CD4-positive, alpha-beta T cell treated with Interleukin-1 beta for 1 hour (primary cell): ENCODE measurements at places on chromosomes 5 and 9.

- DNase-seq: no peak
These were observed 81.2 kb upstream of the MIER3 start for GRCh38 chr5:57033103-57033502.

DNA sequence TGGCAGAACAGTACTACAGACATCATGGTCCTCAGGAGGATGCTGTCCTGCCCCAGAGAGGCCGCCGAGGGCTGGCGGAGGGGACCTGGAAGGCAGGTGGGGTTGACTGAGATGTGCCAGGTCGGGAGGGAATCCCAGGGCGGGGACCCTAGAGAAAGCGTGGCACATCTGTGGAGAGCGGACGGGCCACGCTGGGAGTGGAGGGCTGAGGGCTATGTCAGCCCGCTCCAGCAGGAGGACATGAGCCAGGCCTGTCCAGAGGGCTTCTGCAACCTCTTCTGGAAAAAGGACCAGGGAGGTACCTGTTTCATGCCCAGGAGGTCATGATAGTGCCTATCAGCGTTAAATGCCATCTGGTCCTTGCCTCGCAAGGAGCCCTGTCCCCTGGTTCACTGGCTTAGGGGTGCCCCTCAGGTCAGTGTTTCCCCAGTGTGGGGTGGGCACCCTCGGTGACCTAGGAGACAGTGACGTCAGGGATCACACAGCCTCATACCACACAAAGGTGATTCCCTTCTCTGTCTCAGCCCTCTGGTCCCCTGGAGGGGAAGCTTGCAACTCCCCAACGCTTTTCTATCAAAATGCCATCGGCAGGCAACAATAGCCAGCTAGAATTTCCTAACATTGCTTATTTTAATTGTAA is 103.6 kb upstream of the IER5L start:
- no peak for DNase-seq

DNA sequence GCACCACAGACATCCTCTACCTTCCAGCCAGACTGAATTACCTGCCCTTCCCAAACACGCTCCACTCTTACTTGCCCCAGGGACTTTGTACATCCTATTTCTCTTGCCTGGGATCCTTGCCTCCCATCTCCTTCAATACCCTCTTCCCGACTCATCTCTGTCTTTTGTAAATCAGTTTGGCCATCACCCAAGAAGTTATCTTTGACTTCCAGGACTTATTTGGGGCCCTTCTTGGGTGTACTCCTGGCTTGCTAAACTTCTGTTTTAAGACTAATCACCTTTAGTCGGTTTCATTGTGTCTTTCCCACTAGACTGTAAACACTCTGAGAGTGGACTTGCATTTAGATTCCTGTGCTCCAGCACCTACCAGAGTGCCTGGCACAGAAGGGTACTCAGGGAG is 545.6 kb downstream of the ACTL7B start:
- DNase-seq: no peak

DNA sequence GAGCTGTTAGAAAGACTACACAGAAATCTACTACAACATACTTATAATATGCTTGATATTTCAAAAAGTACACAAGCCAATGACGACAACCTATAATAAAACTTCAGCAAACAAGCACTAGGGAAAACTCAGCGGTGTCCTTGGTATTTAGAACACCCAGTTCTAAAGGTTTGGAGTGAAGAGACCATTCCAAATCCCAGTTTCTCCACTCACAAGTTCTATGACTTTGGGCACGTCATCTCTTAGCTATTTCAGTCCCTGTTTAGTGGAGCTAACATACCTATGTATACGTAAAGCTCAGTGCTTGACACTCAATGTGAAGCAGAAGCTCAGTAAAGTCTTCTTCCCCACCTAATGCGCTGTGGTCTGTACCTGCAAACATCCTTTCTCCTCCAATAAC is 52.8 kb downstream of the MLLT3 start:
- DNase-seq: no peak

- DNase-seq: no peak
These were observed 163.3 kb upstream of the LHFPL2 start for GRCh38 chr5:78811866-78812265.

GRCh38 chr9:107161338-107161737 is 121.7 kb upstream of the RAD23B start:
- no peak for DNase-seq

GRCh38 chr9:2291980-2292704 is 277.0 kb downstream of the SMARCA2 start:
- DNase-seq: no peak

DNA sequence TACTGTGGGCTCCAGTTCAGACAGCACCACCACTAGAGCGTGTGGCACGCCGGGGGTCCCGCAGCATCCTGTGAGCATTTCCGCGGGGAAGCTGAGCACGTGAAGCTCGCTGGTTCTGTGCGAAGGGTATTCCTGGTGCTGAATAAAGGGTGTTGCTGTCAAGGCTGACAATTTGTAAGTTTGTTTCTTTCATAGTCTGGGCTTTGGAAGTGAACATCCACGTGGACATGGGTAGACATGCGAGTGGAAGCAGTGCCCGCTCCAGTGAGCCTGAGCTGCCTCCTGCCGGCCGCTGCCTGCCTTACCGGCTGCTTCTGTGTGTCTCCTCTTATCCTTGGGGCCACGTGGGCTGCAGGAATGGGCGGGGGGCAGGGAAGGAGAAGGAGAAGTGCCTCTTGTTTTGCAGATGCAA is 14.7 kb downstream of the NDUFS6 start:
- DNase-seq: no peak

DNA sequence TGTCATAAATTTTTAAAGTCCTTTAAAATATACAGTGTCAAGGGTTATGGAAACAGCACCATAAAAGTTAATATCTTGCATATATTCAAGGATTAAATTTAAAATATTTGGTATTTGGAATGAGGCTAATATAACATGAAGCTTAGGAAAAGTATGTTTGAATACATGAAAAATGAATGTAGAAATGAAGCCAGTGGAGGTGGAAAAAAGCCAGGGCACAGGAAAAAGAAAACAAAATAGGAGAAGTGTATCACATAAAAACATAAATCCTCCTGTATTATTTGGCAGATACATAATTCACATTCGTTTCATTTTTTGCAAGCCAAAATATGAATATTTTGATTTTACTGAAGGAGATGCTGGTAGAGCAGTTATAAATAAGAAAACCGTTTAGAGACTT is 587.0 kb upstream of the ZNF608 start:
- DNase-seq: no peak

GRCh38 chr5:176553260-176554085 is 4.3 kb downstream of the CDHR2 start:
- DNase-seq: no peak

- DNase-seq: no peak
These were observed 53.9 kb upstream of the ZFR start for GRCh38 chr5:32498484-32498883.

DNA sequence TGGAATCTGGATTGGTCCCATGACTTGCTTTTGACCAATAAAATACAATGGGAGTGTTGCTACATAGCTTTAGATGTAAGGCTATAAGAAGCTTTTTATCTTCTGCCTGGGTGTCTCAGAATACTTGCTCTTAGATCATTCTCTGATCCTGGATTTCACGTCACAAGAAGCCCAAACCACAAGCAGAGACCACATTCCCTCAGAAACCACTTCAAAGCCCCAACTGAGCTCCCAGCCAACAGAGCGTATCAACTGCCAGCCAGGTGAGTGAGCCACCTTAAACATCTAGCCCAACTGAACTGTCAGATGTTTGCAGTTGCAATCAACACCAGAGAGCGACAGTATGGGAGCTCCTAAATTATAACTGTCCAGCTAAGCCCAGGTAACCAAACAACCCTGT is 687.1 kb downstream of the TLE1 start:
- peak; percentile 14 for DNase-seq

GRCh38 chr9:22855980-22856379 is 409.4 kb downstream of the DMRTA1 start:
- no peak for DNase-seq

DNA sequence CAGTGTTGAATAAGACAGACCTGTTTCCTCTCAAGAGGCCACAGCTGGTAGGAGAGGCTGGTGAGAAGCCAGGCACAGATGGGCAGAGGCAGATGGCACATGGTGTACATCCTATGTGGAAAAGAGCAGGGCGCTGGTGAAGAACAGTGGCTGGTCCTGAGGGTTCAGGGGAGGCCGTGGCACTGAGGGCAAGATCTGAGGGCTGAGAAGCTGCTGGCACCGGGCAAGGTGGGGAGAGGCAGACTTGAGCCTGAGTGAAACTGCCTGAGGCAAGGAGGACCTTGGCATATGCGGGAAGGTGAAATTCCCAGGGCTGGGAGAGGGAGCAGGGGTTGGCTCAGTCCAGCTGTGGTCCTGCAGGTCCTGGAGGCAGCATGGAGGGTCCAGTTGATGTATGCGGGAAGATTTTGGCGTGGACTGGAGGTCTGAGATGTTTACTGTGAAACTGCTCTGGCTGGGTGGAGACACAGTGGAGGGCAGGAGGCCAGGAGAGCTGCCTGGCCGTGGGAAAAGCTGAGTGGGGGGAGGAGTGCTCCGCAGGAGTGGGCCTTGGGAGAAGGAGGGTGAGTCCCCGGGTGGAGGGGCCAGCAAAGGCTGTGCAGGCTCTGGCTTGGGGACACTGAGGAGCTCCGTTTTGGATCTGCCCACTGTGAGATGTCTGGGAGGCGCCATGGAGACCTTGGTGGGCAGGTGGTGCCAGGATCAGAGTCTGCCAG is 2.6 kb downstream of the MAN1B1 start:
- DNase-seq: no peak

DNA sequence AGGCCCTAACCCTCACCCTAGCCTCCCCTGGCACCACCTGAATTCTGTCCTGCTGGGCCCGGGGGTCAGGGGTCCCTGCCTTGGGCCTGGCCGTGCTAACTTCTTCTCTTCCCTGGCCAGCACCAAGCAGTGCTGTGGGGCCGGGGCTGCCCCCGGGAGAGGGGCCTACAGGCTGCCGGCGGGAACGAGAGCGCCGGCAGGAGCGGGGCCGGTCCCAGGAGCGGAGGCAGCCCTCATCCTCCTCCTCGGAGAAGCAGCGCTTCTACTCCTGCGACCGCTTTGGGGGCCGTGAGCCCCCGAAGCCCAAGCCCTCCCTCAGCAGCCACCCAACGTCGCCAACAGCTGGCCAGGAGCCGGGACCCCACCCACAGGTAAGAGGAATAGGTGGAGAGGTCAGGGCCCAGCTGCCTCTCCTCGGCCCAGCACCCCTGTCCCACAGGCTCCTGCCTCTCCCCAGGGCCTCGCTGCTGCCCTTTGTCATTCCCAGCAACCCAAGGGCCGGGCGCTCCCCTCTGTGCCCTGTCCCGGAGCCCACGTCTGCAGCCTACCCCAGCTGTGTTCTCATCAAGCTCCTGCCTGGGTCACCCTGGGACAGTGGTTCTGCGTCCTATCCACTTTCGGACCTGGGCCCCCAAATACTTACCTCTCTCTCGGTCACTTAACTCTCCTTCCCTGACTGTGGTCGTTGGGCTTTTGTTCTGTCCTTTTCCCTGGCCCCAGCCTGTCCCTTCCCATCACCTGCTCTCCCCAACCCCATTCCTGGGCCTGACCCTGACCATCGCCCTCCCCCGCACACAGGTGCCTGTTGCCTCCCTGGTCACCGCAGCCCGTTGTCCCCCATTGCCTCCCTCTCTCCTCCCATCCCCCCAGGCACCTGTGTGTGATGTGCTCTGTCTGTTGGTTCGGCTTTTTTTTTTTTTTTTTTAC is 243.2 kb downstream of the CACNA1B start:
- DNase-seq: no peak

GRCh38 chr9:94734054-94734754 is 7.7 kb downstream of the AOPEP start:
- no peak for DNase-seq

DNA sequence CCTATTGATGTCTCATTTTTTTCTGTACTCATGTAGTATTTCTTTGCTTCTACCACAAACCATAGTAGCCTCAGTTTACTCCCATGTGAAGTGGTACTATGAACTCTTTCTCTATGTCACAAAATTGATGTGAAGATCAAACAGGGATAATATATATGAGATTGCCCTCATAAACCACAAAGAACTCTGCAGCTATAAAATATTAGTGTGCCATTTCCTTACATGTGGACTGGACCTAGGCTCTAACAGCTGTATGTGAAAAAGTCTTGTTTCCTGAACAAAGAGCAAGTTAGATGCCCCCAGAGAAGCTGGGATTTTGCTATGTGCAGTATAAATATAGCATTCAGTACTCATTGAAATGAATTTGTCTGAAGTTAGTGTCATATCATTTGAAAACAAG is 412.6 kb upstream of the ADAMTSL1 start:
- no peak for DNase-seq

DNA sequence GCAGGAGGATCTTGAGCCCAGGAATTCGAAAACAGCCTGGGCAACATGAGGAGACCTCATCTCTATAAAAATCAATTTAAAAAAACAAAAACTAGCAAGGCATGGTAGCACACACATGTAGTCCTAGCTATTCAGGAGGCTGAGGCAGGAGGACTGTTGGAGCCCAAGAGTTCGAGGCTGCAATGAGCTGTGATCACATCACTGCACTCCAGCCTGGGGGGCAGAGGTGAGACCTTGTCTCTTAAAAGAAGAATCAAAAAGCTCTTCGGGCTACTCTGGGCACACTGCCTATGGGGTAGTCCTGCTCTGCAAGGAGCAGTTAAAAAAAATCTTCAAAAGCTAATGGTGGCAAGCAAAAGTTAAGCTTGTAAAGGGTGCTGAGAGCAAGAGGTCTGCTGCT is 23.5 kb downstream of the SKP1 start:
- no peak for DNase-seq

DNA sequence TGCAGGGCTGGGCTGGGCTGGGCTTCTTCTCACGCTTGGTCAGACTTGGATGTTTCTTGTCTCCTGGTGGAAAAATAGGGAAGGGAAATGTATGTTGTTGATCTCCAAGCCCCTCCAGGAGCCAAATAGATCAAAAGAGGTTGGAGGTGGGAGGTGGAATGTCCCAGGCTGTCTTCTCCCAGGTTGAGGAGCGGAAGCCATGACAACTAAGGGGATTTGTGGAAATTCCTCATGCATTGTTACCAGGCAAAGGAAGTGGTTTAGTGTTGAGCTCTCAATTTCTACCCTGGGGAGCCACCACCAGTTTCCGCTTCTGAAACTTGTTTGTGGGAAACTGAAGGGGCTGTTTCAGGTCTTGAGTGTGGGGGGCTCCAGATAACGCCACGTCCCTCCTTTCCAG is 79.0 kb downstream of the SPRY4 start:
- DNase-seq: no peak

GRCh38 chr9:22813529-22813928 is 366.9 kb downstream of the DMRTA1 start:
- no peak for DNase-seq
